PC-3 (cell line): ENCODE measurements at places on chromosomes 12 and 14.

GRCh38 chr14:73823339-73823885, 28.2 kb upstream of the PTGR2 start:
- no peaks in the 10 kb centered on the region for H3K27me3 ChIP-seq
- peaks cover 36% of the 10 kb centered on the region for H3K4me1 ChIP-seq
- no peaks in the 10 kb centered on the region for H3K36me3 ChIP-seq
- H3K27ac ChIP-seq: peak overlapping the region; percentile 44
- no peak overlapping the region for H3K4me3 ChIP-seq
- DNase-seq: peak; percentile 70

DNA sequence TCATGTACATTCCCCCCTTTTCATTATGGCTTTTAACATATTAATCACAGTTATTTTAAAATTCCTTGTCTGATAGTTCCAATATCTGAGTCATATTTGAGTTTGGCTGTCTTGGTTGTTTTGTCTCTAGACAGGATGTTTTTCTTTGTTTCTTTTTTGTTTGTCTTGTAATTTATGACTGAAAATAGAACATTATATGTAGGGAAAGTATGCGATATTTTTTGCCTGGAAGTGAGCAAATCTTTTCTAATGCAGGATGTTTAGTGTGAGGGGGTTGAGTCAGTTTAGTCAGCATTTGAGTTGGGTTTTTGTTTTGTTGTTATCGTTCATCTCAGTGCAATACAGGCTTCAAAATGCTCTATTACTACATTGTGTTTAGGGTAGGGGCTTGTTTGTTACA, 239.7 kb downstream of the SNAPC1 start:
- peaks cover 11% of the 10 kb centered on the region; the same call in 1 of the 2 replicates for H3K36me3 ChIP-seq
- H3K27me3 ChIP-seq: no peaks in the 10 kb centered on the region
- peak; percentile 81 for DNase-seq
- peak overlapping the region; percentile 98 for H3K27ac ChIP-seq
- peak overlapping the region; percentile 55 for H3K4me3 ChIP-seq

DNA sequence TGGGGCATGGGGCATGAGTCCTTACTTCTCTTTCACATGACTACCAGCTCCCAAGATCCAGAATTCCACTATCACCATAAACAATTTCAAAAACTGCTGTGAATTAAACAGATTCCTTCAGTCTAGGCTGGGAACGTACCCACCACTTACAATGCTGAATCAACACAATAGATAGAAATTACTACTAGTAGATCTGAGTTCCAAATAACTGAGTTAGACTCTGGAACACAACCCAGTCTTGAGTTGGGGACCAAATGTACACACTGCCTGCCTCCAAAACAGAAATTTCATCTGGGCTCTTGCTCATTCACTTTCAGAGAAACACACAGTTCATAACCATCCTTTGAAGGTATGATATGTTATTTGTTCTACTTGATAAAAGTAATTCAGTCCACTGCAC, 8.9 kb downstream of the CORO1C start:
- no peak for DNase-seq
- no peaks in the 10 kb centered on the region for H3K27me3 ChIP-seq
- peak overlapping the region; percentile 92 for H3K27ac ChIP-seq
- peak overlapping the region; percentile 45 for H3K4me3 ChIP-seq

GRCh38 chr14:49920935-49921334, 28.1 kb downstream of the ARF6 start:
- H3K4me3 ChIP-seq: no peak overlapping the region
- DNase-seq: no peak
- no peaks in the 10 kb centered on the region for H3K4me1 ChIP-seq
- no peaks in the 10 kb centered on the region for H3K27me3 ChIP-seq

GRCh38 chr14:22423958-22424357, 165.1 kb downstream of the DAD1 start:
- H3K4me1 ChIP-seq: no peaks in the 10 kb centered on the region
- H3K27me3 ChIP-seq: no peaks in the 10 kb centered on the region
- H3K36me3 ChIP-seq: no peaks in the 10 kb centered on the region
- no peak for DNase-seq
- H3K4me3 ChIP-seq: no peak overlapping the region

DNA sequence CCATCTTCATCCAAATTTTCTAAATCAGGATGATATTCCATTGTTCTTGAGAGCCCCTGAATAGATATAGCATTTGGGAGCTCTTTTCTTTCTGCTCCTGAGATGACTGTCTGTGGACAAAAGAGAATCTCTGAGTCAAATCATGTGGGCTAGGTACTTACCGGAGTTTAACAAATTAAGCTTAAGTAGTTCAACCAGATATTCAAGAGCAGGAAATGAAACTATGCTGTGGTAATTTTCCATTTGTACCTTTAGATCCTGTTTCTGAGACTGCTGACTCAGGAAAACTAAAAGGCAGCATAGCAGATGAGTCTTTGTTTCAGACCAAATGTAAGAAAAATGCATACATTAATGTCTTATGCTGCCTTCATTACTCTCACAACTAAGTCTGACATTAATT, at the start of gene CLEC7A:
Gene CLEC7A, minus strand, starts transcription at position 158 of the 400 bp plus-strand sequence. Its CDS starts 117 bp downstream, at position 41.
- no peaks in the 10 kb centered on the region for H3K36me3 ChIP-seq
- peaks cover 14% of the 10 kb centered on the region; the same call in 1 of the 2 replicates for H3K4me1 ChIP-seq
- no peaks in the 10 kb centered on the region for H3K27me3 ChIP-seq
- peak; percentile 48 for DNase-seq
- no peak within 1 kb of the TSS for H3K27ac ChIP-seq
- H3K4me3 ChIP-seq: no peak within 1 kb of the TSS

DNA sequence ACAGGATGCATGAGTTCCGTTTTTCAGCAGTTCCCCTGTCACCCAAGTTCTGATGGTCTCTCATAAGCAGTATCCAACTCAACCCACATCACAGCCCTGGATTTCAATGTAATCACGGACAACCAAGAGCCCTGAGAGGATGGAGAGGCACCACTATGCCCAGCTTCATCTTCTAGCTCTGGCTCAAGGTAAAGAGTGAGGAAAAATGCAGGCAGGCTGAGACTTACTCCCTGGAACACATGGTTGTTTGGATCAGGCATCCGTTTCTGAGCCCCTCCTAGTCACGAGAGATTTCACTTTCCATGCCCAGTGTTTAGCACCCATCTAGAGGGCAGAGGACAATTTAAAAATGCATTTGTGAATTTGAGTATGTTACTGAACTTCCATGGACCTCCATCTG, 45.0 kb downstream of the ANO2 start:
- H3K36me3 ChIP-seq: no peaks in the 10 kb centered on the region
- no peak overlapping the region for H3K4me3 ChIP-seq
- 0 out of 2 replicates have a peak, but pooled peaks cover 8% of the 10 kb centered on the region for H3K27me3 ChIP-seq
- DNase-seq: no peak
- no peak overlapping the region for H3K27ac ChIP-seq

DNA sequence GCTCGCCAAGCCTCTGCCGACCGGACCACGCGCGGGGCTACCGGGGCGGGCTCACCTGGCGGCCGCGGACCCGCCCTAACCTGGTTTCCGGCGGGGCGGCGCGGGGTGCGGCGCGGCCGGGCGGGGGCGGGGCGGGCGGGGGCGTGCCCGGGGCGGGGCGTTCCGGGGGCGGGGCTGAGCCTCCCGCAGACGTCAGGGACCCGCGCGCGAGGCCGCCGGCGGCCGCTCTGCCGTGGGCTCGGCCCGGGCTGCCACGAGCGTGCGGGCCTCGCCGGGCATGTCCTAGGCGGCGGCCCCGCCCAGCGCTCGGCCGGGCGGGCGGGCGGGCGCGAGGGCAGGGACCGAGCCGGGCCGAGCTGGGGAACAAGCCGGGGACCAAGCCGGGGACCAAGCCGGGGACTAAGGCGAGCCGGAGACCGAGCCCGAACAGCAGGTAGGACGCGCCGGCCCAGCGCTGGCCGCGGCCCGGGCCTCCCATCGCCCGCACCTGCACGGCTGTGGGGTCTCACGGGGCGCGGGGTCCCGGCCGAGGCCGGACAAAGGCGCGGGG, at the start of gene CEP170B:
Gene CEP170B, plus strand, starts transcription at position 188 of the 550 bp plus-strand sequence. CDS start 3,183 bp downstream, outside the sequence.
- peak; percentile 36 for DNase-seq
- peak within 1 kb of the TSS; percentile 39 for H3K27ac ChIP-seq
- peak within 1 kb of the TSS; percentile 91 for H3K4me3 ChIP-seq
- peaks cover 21% of the 10 kb centered on the region for H3K4me1 ChIP-seq
- peaks cover under 1% of the 10 kb centered on the region; the same call in 1 of the 2 replicates for H3K36me3 ChIP-seq

- H3K4me1 ChIP-seq: no peaks in the 10 kb centered on the region
- no peaks in the 10 kb centered on the region for H3K27me3 ChIP-seq
- no peaks in the 10 kb centered on the region for H3K36me3 ChIP-seq
- H3K4me3 ChIP-seq: no peak overlapping the region
Measured at GRCh38 chr14:90890322-90891020, 74.2 kb upstream of the TTC7B start.
